ENCODE measurements at places on chromosomes 5 and 9. TPM values are rescaled to one million over a fixed set of nuclear protein-coding genes. Genes with fewer than 3 reads are reported as not detected.

Gene RORB
- not detected for total RNA-seq

Gene POU5F2
- 0.51 TPM for total RNA-seq

Gene GARNL3
- total RNA-seq, result 2.3 TPM

DNA sequence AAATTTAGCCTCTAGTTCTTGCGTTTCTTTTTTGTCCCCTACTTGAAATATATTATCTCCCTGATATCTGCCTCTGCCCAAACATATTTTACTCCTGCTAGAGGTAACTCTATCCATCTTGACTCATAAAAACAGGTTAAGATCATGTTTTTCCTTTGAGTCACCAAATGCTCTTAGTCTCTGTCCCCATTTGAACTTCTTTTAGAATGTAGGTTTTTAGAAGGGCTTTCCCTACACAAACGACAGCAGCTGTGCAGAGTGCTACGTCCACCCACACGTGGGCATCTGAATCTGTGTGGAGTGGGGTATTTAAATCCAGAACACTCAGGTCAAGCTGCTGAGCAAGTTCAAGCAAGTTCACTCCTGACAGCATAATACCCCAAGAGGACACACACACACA is 2.2 kb downstream of the HSD17B3 start:
- DNase-seq, result no peak

DNA sequence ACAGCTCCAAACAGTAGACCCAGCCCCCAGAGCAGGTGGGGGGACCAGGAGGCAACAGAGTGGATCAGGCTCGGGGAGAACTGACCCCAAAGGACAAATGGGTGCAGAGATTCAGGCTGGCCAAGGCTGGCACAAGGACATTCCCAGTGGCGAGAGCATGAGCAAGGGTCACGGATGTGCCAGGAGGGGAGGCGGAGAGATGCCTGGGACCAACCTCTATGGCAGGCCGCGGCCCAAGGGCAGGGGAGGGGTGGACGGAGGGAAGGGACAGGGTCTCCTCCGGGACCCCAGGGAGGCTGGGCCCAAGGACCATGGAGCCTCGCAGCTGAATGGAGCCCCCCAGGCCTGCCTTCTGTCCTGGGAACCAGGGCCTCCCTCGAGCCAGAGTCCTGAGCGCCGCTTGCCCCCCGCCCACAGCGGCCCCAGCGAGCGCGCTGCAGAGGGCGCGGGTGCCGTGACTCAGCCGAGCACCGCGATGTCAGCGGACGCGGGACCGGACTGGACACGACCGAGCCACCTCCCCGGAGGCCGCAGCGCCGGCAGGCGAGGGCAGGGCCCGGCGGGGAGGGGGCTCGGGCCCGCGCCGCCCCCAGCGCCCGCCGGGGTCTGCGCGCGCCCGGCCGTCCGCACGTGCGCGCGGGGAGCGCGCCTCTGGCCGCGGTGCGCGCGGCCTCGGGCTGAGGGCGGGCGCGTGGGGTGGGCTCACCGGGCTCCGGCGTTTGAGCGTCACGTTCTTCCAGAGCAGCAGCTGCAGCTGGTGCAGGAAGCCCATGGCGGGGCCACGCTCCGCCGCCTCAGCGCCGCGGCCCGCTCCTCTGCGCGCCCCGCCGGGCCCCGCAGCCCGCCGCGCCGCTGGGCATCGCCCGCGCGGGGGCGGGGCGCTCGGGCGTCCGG is at the start of gene ABCA2:
Gene ABCA2, minus strand, starts transcription at position 869 of the 894 bp plus-strand sequence. Its CDS starts 97 bp downstream, at position 772.
- DNase-seq, result no peak

Data from dermis microvascular lymphatic vessel endothelial cell (primary cell).